ENCODE measurements at places on chromosomes 16 and 17. TPM values are rescaled to one million over a fixed set of nuclear protein-coding genes. Genes with fewer than 3 reads are reported as not detected.

KIFC3 gene
- total RNA-seq: 28.2 TPM

CNTD1 gene
- not detected for total RNA-seq

SLC13A5 gene
- total RNA-seq: 0.49 TPM

MRPS34 gene
- 199 TPM for total RNA-seq

MFAP4 gene
- not detected for total RNA-seq

CTDNEP1 gene
- 47.5 TPM for total RNA-seq

CIBAR2 gene
- not detected for total RNA-seq

PLK1 gene
- 57.6 TPM for total RNA-seq

C16orf74 gene
- total RNA-seq: 62.1 TPM

MOSMO gene
- 7.9 TPM for total RNA-seq

HID1 gene
- total RNA-seq: 9.2 TPM

ZP2 gene
- total RNA-seq: not detected

ABCA5 gene
- 3.6 TPM for total RNA-seq

CCL16 gene
- not detected for total RNA-seq

All from airway epithelial cell (primary cell).